ENCODE measurements at places on chromosomes 4 and X.

DNA sequence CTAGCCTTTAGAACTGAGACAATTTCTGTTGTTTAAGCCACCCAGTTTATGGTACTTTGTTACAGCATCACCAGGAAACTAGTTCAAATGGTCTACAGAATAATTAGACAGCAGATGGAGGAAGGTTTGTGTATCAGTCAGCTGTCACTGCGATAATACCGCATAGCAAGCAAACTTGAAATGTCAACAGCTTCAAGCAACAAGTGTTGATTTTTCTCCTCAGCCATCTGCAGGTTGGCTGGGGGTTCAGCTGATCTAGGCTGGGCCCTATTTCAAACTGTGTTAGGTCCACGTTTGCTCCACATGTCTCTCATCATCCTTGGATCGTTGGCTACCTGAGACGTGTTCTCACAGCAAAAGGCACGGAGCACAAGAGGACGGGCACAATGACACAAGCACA is 19.2 kb upstream of the PHEX start:
- no peak for DNase-seq

GRCh38 chrX:133961046-133961445 is 24.3 kb downstream of the GPC3 start:
- no peak for DNase-seq

DNA sequence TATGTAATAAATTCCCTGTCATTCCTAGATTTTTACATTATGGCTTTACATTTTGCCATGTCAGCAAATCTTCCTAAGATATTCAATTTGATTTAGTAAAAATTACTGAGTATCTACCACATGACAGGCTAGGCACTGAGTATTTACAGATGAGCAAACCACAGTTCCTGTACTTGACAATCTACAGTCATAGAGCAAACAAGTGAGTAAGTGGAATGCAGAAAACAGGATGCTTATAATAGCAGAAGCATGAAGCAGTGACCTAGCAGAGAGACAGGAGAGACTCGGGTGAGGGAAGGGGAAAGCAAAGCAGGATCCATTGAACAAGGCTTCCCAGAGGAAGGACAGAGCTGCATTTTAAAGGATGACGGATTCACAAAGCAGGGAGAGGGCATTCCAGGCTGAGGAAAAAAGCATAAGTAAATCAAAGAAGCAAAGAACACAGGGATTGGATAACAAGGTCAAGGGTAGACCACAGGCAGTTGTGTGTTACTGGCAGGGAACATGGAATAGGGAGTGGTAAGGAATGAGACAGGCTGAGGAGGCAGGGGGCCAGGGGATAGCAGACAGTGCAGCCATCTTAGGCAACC is 124.7 kb upstream of the C1QTNF7 start:
- DNase-seq = no peak

- no peak for DNase-seq
Observed at GRCh38 chr4:55086578-55086977, 38.8 kb downstream of the KDR start.

- DNase-seq = no peak
Observed at GRCh38 chr4:118224243-118224829, 128.5 kb downstream of the PRSS12 start.

DNA sequence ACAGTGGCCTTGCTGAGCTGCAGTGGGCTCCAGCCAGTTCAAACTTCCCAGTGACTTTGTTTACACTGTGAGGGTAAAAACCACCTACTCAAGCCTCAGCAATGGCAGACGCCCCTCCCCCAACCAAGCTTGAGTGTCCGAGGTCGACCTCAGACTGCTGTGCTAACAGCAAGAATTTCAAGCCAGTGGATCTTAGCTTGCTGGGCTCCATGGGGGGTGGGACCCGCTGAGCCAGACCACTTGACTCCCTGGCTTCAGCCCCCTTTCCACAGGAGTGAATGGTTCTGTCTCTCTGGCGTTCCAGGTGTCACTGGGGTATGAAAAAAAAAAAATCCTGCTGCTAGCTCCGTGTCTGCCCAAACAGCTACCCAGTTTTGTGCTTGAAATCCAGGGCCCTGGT is 168.9 kb upstream of the INTU start:
- no peak for DNase-seq

DNA sequence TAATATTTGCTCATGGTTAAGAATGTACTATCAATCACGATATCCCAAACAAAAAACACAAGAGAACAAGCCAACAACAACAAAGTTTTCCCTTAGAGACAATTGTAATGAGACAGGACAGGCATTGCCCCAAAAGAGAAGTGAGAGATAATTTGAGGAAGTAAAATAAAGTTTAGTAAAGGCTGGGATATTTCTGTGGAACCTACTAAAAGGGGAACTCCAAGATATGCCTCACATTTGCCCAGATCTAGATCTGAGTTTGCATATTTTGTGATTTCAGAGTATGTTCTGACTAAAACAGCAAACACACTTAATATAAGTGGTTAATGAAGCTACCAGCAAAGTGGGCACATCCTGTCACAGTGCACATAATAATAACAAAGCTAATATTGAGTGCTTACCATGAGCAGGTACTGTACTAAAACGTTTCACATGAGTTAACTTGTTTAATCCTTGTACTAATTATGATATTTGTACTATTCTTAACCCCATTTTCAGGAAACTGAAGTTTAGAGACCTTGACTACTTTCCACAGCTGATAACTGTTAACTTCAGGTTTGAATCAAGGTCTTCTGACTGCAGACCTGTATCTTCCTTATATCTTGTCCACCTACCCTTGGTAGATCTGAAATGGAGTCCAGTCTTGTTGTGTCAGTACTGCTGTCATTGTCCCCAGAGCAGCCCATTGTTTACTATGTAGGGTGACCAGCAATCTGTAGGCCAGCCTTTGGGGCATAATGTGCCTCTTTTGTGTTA is 26.0 kb upstream of the BMP2K start:
- no peak for DNase-seq

- no peak for DNase-seq
Observed at GRCh38 chr4:37798616-37799015, 27.9 kb upstream of the PGM2 start.

DNA sequence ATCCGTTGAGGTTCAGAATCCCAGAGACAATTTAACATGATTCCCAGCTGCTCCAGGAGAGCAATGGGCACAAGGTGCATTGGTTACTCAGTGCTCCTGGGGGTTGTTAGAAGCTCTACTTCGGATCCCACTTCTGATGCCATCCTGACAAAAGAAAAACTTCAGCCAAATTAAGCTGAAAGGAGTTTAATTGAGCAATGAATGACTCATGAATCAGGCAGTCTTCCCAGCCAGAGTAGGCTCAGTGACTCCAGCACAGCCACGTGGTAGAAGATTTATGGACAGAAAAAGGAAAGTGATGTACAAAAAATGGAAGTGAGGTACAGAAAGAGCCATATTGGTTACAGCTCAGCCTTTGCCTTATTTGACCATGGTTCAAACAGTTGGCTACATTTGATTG is 95.7 kb downstream of the PWWP3B start:
- DNase-seq = no peak

DNA sequence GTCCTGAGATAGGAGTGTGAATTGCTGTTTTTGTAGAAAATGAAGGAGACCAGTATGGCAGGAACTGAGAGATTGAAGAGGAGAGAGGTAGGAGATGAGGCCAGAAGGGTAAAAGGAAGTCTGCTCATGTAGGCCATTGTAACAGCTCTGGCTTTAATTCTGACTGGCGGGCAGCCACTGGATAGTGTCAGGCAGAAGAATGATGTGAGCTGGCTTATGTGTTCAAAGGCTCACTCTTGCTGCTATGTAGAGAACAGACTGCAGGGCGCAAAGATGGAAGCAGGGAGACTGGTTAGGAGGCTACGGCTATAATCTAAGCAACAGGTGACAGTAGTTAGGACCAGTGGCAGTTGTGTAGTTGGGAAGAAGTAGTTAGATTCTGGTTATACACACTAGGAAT is 160.2 kb upstream of the FGF13 start:
- DNase-seq = no peak

DNA sequence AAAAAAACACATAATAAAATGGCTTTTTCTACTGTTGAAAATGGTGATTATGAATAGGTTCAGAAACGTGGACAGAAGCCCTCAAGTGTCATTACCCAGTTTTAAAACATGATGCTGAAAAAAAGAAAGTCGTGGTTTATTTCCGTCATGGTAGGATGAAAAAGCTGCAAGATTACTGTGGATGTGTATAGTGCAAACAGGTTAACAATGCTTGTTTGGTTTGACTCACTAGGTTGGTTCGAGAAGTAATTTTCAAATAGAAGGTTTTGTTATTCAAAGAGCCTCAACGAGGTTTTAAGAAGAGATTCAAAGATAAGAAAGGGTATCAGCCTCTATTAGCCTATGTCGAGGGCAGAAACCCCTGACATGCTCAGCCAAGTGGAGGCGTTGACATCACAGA is 2.5 kb upstream of the RXFP1 start:
- DNase-seq = no peak

GRCh38 chr4:77232653-77233052 is 75.6 kb downstream of the CCNG2 start:
- DNase-seq = no peak

GRCh38 chr4:87047281-87047798 is 112.5 kb downstream of the AFF1 start:
- no peak for DNase-seq

- no peak for DNase-seq
Observed at GRCh38 chrX:13051529-13052172, 7.2 kb upstream of the FAM9C start.

- DNase-seq = no peak
Observed at GRCh38 chr4:82951196-82951595, 50.7 kb downstream of the THAP9 start.

DNA sequence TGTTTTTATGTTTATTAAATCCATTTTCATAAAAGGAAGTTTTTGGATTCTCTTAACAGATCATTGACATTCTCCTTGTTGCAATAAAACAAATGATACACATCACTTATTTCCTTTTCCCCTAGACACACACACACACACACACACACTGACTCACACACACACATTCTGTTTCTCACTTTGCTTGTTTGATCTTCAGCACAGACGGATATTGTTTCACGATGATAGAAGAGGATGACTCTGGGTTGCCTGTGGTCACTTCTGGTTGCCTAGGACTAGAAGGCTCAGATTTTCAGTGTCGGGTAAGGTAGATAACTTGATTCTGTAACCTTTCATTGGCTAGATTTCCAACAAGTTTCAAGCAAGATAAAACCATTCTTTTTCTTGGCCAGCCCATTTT is 356.8 kb downstream of the BMPR1B start:
- no peak for DNase-seq

GRCh38 chr4:2652415-2653160 is 103.5 kb downstream of the TNIP2 start:
- DNase-seq = no peak

GRCh38 chr4:56655209-56655626 is 25.9 kb downstream of the HOPX start:
- peak; percentile 8 for DNase-seq

- DNase-seq = no peak
Observed at GRCh38 chr4:2827071-2827873, 16.4 kb upstream of the ADD1 start.

DNA sequence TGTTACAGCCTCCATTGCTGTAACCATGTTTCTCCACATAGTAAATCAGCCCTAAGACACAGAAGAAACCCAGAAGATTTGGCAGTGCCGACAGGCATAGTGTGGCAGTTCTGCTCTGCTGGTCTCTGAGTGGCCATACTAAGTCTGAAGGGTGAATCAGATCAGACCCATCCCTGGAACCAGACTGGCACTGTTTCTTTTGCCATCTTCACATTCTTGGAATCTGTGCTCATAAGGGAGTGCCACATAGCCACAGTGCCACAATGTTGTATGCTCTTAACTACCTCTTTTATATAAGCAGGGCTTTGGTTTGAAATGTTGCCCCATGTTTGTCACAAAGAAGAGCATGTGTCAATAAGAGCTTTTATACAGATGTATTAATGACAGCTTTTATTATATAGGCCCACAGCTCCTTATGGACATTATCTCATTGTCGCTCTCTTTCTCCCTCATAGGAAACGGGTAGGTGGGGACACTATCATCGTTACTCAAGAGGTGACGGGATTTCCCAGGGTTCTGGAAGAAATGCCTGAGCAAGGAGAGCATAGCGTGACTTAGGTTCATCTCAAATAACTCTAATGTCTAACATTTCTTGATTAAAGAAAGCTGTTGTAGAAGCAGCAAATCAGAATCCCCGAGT is 128.2 kb downstream of the CBR4 start:
- no peak for DNase-seq

DNA sequence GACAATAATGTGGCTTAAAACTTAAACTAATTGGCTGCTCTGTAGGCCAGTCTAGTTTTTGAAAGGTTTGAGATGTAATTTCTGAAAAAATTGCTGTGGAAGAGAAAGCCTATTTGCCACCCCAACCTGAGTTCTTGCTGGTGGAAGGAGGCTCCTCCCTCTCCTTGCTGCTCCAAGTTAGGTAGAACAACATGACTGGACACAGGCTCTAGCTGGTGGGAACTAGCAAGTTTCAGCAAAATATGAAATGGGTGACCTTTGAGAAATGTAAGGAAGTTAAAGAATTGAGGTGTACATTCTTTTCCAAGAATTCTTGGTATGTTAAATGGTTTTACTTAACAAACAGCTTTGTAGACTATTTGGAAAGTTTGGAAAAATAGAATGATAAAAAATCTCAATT is 8.0 kb downstream of the RPL34 start:
- no peak for DNase-seq

GRCh38 chr4:57020467-57021101 is 41.9 kb downstream of the POLR2B start:
- DNase-seq = no peak
